Right hindlimb (tissue), 1 donor: ENCODE measurements at places on chromosomes 3 and 15.

GRCh38 chr3:188077160-188077799, 76.7 kb upstream of the LPP start:
- no peak for DNase-seq

GRCh38 chr15:88802991-88803240, 320 bp upstream of the ACAN start:
- no peak for DNase-seq

DNA sequence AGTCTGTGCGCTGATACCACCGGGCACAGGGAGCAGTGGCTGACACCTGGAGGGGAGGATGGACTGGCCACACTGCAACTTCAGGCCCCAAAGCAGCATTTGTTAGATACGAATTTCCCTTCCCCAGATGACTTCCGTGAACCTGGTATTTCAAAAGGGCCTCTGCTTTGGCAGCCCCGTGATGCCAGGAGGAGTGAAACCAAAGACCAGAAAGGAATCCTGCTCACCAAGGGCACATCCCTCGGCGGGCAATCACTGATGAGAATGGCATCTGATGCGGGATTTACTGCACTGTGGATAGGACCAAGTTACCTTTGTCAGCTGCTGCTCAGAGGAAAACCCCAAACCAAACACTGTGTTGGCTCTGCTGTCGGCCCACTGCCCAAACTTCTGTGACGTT, 65.5 kb downstream of the WHAMM start:
- DNase-seq: no peak

DNA sequence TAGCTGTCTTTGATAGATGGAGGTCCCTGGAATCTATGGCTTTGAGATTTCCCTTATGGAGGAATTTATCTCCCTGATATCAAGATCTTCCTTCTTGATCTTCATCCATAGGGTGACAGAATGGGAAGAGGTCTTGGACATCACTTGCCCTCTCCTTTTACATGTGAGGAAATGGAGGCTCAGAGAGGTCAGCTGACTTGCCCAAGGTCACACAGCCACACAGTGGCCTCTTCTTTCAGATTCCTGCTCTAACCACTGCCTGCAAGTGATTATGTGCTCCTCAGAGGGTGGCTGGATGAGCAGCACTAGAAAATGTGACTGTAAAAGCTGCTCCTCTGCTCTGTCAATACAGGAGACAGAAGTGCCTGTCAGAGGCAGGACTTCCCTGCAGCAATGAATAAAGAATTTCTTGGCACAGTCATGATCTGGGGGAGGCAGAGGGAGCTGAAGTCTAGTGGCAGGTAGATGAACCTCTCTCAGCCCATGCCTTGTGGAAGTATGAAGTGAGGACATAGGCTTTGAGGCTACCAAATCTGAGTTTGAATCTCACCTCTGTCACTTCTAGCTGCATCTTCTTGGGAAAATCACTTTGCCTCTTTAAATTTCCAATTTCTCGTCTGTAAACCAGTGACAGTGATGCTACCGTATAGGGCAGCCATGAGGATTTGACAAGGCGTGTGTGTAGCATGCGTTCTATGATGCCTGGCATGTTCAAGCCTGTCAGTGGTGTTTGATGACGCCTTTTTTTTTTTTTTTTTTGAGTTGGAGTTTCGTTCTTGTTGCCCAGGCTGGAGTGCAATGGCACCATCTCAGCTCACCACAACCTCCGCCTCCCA, 12.0 kb downstream of the SSUH2 start:
- DNase-seq: no peak

DNA sequence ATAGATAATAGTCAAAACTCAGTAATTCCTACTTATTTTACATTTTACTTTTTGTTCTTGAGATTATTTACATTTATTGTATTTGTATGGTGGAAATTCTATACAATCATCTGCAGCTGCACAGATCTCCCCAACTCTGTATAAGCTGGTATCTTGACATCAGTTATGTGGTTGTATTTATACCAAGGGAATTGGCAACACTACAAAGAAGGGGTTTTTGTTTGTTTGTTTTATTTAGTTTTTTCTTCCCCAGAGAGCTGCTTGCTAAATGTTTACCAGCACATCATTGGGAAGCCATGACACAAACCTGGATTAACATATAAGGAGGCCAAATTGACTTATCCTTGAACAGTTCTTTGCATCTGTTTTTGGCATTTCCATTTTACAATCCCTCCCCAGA, 389.2 kb upstream of the KCNMB2 start:
- no peak for DNase-seq

GRCh38 chr3:98592345-98592935, 971 bp downstream of the CPOX start:
- DNase-seq: no peak

GRCh38 chr3:107236655-107237337, 140.4 kb upstream of the CCDC54 start:
- DNase-seq: no peak

DNA sequence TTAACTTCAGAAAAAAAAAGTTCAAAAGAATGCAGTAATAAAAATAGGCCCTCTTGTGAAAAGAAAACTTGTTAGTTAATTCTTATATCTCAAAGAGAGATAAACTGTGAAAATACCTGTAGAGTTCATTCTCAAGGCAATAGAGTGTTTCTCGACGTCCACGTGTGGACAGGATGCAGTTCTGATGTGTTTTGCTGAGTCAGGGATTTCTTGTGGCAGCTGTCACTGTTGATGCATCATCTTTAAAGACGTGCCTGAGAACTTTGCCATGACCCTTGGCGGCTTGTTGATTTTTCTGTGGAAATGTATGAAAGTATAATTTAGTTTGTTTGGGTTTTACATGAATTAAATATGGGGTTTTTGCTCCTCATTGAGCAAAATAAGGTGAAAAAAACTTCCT, 702.2 kb downstream of the NLGN1 start:
- no peak for DNase-seq

GRCh38 chr15:41944313-41944940, 27.9 kb downstream of the EHD4 start:
- peak; percentile 72 for DNase-seq

- DNase-seq: no peak
Observed at GRCh38 chr15:96243701-96244100, 86.8 kb upstream of the NR2F2 start.

GRCh38 chr3:31244929-31245817, 287.6 kb upstream of the STT3B start:
- DNase-seq: no peak

DNA sequence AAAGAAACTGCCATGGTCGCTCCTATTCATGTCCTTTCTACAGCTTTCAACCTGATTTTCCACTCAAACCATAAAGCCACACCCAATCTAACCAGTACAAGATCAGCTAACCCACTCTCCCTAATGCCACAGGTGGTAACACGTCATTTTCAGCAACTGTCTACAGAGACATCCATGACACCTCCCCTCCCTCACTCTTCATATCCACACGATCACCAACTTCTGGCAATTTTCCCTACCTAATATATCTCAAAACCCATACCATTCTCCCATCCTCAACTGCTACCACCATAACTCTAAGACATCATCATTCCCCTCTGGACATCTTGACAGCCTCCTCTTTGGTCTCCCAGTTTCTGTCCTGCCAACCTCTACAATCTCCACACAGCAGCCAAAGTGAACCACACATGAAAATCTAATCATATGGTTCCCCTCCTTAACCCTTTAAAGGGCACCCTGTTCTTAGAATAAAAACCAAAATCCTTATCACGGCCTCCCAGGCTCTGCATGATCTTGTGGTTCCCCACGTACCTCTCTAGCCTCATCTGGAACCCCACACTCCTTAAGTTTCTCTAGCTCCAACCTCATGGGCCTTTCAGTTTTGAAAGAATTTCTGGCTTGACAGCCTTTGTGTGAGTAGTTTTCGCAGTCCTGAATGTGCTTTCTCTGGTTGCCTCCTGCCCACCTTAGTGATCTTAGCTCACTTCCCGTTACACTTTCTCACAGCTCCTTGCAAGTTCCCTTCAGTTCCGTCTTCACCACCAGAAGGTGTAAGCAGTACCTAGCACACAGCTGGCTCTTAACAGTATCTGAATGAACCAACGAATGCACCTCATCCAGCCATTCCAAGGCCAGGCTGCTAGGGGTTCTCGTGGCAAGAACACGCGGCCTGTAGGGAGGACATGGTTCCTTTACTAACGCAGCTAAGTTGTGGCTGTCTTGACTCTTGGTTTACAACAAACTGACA, 33.4 kb downstream of the SPINK8 start:
- no peak for DNase-seq

DNA sequence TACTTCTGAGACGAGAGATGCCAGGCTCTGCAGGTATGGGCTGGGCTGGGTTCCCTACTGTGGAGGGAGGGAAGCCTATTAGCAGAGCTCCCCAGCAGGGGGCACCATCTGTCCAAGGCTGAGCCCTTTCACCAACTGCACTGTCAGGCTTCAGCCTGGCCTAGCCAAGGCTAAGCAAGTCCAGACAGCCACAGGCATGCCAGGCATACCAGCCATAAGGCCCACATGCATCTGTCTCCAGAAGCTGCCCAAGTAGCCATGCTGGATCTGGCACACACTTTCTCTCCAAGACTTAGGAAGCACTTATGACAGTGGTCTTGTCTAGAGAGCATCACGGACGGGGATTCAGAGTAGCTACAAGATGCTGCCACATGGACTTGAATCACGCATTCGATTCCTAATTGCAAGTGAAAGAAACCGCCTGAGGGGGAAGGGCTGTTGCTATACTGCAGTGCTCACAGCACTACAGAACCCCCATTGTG, 28.3 kb downstream of the RUVBL1 start:
- peak; percentile 78 for DNase-seq

GRCh38 chr15:51314391-51315337, 23.7 kb downstream of the CYP19A1 start:
- DNase-seq: no peak

GRCh38 chr15:90334304-90334731, 17.8 kb upstream of the ZNF774 start:
- DNase-seq: no peak

- no peak for DNase-seq
Observed at GRCh38 chr15:62979252-62979651, 63.3 kb upstream of the TPM1 start.

- no peak for DNase-seq
Observed at GRCh38 chr3:15041950-15042349, 23.2 kb downstream of the MRPS25 start.

- no peak for DNase-seq
Observed at GRCh38 chr3:4813909-4814304, 165.3 kb upstream of the BHLHE40 start.

GRCh38 chr3:40337136-40338108, 27.9 kb downstream of the EIF1B start:
- no peak for DNase-seq

DNA sequence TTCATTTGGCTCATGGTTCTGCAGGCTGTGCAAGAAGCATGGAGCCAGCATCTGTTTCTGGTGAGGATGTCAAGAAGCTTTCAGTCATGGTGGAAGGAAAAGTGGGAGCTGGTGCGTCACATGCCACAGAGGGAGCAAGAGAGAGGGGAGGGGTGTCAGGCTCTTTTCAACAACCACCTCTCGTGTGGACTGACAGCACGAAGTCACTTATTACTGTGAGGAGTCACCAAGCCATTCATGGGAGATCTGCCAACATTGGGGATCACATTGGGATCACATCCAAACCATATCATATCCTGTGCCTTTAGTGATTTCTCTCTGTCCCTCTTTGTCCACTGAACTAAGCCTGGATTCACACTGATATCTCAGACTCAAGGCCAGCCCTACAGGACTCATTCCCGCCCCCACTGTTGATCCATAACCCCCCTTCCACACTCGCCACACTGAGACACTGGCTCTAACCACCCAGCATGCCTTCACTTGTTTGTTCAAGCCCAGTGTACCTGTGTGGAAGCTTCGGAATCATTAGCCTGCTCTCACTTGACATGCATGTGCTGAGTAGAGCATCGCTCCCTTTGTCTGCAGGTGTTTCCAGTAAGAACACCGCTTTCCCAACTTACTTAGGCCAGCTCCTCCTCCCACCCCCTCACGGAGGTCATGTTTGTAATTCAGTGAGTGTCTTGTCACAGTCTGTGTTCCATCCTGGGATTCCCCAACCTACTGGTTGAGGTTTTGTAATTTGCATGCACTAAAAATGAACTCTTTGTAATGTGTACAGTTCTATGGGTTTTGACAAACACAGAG, 132.2 kb downstream of the KLF13 start:
- DNase-seq: peak; percentile 5

DNA sequence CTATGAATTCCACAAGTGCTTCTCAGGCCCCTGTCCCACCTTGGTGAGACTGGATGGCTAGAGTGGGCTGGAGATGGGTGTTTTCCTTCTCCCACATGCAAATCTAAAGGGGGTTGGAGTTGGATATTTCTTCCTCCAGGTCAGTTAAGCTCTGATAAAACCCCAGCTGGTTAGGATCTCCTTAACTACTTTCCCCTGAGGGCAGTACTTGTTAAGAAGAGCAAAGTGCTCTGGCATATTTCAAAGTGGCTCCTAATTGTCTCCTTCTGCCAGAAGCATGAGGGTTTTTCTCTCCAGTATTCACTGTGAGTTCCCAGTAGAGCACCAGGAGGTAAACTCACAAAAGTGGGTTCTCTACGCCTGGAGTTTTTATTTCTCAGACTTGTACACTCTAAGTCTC, 31.4 kb downstream of the COL6A6 start:
- no peak for DNase-seq

DNA sequence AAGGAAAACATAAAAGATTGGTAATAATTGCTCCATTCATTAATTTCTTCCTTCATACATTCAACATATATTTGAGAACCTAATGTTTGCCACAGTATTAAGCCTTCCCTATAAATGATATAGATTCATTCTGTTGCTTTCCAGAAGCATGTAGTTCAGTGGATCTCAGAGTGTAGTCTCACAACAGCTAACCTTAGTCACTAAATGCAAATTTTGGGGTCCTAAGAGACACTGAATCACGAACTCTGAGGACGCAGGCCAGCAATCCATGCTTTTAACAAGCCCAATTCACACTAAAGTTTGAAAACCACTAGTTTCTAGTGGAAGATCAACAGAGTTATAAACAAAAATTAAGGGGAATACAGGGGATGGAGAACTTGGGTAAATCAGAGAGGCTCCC, 7.2 kb upstream of the AQR start:
- no peak for DNase-seq

GRCh38 chr15:25812073-25812472, 51.1 kb downstream of the ATP10A start:
- DNase-seq: no peak

DNA sequence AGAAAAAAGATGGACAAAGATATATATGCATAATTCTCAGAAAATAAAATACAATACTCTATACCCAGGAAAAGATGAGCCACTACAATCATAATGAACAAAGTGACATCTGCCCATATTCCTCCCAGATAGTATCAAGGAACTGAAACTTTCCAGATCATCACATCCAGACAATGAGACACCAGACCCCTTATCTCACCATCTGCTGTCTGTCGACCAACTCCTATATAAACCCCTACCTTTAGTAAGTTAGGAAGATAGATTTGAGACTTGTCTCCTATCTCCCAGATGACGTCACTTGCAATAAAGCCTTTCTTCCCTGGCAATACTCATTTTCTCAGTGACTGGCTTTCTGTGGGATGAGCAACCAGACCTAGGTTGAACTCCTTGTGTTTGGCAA, 1071.6 kb downstream of the PLOD2 start:
- no peak for DNase-seq

GRCh38 chr15:74123131-74123429, 7.3 kb upstream of the ISLR2 start:
- DNase-seq: no peak
